Stimulated activated CD4-positive, alpha-beta T cell treated with anti-CD3 and anti-CD28 coated beads, Interleukin-1b, Interleukin-23, amount 100 ng/mL, for 48 hours (primary cell): ENCODE measurements at places on chromosomes 11 and 22.

DNA sequence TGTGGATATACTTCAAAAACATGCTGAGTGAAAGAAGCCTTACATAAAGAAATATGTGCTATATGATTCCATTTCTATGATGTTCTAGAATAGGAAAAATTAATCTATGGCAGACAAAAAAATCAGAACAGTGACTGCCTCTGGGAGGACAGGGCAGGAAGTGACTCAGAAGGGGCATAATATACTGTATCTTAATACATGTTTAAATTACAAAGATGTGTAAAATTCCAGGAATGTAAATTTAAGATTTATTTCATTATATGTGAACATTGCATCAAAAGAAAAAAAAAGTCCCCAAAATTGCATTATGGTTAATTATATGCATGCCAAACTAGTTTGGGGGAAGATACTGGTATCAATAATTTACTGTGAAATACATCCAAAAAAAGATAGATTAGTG lies 32.2 kb downstream of the SBF2 start:
- DNase-seq: no peak

DNA sequence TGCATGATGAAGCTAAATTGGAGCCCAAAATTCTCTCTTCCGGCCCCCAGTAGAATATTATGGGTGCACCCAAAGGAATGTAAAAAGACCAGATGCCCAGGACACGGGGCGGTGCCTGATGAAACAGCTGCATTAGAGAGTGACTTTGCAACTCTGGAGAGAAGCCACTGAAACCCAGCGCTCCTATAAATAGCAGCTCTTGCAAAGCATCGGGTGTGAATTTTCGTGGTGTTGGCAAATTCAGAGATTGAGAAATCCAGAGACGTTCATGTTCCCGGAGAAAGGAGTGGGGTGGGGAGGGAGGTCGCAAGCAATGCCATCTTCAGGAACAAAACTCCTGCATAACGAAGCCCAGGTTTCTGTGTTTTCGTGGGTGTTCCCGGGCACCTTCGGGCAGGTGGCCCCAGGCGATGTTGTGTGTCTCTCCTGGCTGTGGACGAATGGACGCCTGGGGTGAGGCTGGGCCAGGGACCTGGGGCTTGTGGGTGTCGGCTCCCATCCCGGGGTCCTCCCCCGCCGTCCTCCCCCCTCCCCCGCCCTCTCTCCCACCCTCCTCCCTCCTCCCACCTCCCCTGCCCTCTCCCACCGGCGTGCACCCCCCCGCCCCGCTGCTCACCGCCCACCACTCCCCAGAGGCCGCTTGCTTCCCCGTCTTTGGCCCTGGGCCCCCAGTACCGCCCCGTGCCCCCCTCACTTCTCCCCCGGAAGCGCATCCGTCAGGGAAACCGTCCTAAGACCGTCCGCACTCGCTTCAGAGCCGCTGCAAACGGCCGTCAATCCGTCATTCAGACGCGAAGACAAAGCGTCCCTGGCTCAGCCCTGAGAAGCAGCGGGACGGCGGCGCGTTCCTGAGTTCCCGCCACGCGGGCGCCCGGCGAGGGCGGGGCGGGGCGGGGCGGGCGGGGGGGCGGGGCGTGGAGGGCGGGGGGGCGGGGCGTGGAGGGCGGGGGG lies 26.7 kb upstream of the TOLLIP start:
- DNase-seq: peak; percentile 56

DNA sequence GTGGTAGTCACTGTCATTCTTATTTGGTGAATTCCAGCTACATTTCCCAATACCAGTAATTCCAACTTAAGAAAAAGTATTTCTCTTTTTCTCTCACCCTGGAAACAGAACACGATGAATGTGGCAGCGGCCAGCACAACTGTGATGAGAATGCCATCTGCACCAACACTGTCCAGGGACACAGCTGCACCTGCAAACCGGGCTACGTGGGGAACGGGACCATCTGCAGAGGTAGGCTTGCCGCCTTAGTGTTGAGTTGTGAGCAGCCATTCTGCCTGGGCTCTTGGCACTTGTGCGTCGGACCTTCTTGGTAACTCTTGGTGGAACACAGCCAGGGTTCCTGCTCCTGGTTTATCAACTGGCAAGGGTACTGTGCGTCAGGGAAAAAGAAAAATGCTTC lies 559.8 kb downstream of the NELL1 start:
- DNase-seq: no peak

GRCh38 chr11:46528445-46529094 lies 65.3 kb downstream of the AMBRA1 start:
- DNase-seq: peak; percentile 10

GRCh38 chr22:36068776-36069344 lies 40.2 kb upstream of the RBFOX2 start:
- DNase-seq: no peak

DNA sequence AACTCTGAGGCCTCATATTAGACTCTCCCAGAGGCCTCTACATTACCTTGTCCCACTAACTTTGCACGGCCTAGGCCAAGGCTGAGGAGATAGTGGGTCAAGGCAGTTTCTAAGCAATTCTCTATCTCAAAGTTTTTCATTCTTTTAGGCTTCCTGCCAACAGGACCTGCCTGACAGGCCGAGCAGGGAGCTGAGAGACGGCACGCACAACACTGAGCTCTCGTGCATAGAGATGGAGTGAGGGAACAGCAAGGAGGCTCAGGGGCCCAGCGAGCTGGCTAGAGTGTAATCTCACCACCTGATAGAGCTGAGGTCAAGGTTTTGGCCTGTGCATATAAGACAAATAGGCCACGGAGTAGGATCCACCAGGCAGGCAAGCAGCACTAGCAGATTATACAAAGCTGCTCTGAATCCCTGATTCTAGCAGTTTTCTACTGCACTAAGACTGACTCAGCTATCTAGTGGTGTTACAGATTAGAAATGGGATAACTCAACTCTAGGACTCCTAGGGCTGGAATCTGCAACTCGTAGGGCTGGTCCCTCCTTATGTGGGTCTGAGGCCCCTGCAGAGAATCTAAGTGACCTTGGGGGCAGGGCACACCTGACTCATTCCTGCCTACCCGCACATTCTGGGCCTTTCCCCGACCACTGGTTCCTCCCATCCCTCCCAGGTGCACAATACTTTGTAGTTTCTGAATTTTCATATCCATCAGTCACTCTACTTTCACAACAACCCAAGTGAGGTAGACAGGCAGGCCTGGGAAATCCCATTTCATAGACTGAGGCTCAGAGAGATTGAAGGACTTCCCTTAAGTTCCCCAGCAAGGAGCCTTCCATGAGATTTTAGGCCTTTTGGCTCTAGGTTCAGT lies 1.7 kb downstream of the CYB5R2 start:
- peak; percentile 63 for DNase-seq

GRCh38 chr22:37842015-37842793 lies 1.9 kb downstream of the ANKRD54 start:
- DNase-seq: no peak

DNA sequence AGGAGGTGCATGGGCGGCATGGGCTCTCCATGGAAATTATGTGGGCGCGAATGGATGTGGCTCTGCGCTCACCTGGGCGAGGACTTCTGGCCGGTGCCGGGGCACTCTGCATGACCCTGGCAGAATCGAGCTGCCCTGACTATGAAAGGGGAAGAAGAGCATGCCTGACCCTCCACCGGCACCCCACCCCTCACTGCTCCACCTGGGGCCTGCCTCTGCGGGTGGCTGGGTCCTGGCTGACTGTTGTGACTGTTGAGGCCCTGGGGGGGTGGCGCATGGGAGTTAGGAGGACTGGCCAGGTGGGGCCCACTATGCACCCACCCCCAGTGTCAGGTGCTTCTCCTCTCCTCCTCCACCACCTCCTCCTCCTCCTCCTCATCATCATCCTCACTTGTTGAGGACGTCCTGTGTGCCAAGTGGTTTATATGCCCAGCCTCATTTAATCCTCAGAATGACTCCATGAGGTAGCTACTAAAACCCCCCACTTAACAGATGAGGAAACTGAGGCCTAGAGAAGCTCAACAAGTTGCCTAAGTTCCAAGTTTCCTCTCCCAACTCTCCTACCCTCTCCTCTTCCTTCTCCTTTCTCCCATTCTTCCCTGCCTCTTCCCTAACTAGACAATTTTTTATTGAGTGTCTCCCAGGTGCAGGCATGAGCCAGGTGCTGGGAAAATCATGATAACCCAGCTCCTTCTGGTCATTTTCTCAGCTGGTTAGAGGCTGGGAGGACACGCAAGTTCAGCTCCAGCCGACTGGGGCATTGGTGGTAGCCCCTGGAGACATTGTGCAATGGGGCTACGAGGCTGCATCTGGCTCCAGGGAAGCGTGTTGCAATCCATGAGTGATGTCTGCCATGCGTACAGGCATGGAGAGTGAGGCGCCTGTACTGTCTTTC lies 2.3 kb downstream of the MYEOV start:
- DNase-seq: no peak

GRCh38 chr11:130449996-130450769 lies 1.7 kb downstream of the ADAMTS15 start:
- no peak for DNase-seq

- no peak for DNase-seq
Measured at GRCh38 chr11:112971195-112971594, 10.0 kb downstream of the NCAM1 start.

- no peak for DNase-seq
Measured at GRCh38 chr22:20000246-20001081, 16.2 kb downstream of the ARVCF start.

DNA sequence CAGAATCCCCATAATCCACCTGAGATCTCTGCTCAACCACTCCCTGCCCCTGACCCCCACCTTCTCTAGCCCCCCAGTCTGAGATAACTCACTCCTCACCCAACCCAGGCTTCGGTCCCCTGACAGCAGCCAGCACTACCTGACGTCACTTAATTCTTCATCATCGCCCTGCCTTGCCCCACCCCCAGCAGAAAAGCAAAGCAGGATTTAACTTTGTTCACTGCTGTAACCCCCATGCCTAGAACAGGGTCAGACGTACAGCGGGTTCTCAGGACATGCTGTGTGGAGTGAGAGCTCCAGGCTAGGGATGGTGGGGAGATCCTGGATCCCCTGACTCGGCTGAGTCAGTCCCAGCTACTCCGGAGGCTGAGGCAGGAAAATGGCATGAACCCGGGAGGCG lies 45.8 kb downstream of the ELFN2 start:
- no peak for DNase-seq

- no peak for DNase-seq
Measured at GRCh38 chr11:104487046-104487806, 323.3 kb upstream of the PDGFD start.

- DNase-seq: no peak
Measured at GRCh38 chr11:92811341-92811740, 158.1 kb upstream of the MTNR1B start.

DNA sequence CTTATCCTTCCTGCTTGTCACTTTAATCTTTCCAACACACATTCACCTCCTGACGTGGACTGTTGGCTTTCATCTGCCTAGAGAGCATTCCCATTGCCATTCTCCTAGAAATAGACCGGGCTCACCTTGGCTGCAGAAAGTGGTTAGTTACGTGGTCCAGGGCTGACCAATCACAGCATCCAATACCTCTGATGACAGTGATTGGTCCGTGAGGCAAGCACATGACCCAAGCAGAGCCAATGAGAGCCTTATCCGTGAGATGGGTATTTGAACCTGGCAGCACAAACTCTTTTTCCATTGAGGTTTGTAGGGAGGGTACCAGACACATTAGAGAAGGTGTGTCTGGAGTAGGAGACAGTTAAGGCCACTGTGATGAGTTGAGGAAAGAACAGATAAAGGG lies 85.8 kb downstream of the MIAT start:
- no peak for DNase-seq

DNA sequence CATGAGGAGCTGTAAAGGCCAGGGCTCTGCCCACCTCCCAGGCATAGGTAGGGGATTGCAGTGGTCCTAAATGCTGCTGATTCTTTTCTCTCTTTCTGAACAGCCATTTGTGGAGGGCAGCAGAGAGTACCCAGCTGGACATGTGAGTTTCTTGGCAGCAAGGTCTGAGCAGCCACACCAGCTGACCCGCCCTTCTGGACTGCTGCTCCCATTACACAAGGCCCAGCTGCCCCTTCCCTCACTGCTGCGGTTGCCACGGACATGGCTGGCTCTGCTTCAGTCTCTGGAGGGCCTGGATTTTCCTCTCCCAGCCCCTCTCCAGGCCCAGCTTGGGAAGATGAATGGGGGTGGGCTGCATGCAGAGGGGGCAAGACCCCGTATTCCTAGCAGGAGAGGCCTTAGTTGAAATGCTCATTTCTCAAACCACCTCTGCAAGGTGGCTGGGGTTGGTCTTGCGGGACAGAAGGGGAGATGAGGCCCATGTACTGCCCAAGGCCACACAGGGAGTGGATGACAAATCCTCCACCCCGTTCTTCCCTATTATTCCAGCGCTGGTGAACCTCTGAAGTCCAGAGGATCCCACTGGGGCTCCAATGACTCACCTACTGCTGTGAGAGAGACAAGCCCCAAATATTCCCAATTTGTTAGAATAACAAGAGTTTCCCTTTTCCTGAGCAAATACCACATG lies 4.6 kb downstream of the LGALS12 start:
- no peak for DNase-seq

GRCh38 chr11:79332017-79332416 lies 108.8 kb downstream of the TENM4 start:
- no peak for DNase-seq

DNA sequence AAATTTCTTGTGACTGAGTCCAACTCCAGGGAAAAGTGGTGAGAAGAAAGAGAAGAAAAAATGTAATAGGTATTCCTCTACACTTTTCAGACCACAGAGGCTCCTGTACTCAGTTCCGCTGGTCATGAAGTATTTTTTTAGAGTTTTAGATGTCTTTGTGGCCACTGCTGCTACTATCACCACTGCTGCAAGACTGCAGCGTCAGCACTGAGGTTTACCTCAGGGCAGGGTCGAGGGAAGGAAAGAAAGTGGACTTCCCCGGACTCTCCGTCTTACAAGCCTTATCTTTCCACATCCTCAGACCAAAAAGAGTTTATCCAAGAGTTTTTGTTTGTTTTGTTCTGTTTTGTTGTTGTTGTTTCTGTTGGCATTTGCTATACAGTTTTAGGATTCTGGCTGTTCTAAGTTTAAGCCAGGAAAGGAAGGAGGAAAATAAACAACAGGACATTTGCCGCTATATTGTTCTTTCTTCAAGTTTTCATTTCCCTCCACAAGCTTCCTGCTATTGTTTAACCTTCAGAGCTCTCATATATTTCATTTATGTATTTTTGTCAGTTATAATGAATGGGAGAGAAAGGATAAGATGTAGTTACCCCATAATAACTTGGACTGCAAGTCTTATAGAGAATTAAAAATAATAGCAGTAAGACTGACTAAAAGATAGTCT lies 919.3 kb downstream of the NTM start:
- DNase-seq: no peak

- no peak for DNase-seq
Measured at GRCh38 chr11:126383339-126384335, 28.2 kb downstream of the ST3GAL4 start.
